ENCODE measurements at places on chromosomes 12 and 14.

- no peak for DNase-seq
These were observed 19.2 kb upstream of the MLXIP start for GRCh38 chr12:122059203-122059960.

- peak; percentile 38 for DNase-seq
These were observed 41.6 kb downstream of the LRRC74A start for GRCh38 chr14:76867516-76868453.

GRCh38 chr14:41830714-41831406 is 224.2 kb downstream of the LRFN5 start:
- DNase-seq, result no peak

GRCh38 chr14:94374749-94375260 is 13.6 kb downstream of the SERPINA1 start:
- no peak for DNase-seq

DNA sequence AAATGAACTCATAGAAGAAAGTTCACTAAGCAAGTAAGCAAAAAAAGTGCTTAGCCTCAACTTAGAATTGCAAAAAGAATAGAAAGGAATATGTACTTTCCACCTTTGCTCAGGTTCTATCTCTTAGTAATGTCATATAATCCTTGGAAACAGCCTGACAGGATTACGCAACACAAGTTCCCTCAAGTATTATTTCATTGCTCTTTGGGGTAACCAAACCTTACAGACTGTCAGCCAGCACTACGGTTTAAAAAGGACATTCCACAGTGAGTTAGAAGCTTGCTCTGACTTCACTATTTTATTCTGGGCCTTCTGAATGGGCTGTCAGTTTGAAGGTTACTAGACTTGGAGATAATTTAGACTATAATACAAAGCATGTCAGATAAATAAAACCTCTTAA is 264.0 kb downstream of the ATXN7L3B start:
- DNase-seq, result no peak

DNA sequence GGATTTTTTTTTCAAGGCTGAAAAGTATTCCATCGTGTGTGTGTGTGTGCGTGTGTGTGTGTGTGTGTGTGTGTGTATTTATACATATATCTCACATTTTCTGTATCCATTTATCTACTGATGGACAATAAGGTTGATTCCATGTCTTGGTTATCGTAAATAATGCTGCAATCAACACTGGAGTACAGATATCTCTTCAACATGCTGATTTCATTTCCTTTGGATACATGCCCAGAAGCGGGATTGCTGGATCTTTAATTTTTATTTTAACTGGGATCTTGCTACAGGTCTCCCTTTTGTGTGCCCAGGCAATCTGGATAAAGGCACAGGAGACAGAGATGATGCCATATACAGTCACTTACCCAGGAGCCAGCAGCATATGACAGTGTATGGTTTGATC is 338.1 kb downstream of the SOX5 start:
- DNase-seq, result no peak

GRCh38 chr14:30267141-30267540 is 291.8 kb upstream of the G2E3 start:
- DNase-seq, result no peak
